ENCODE measurements at places on chromosomes 3 and 15.

- no peak for DNase-seq
Measured at GRCh38 chr3:36411587-36411986, 31.3 kb downstream of the STAC start.

GRCh38 chr3:8911781-8912180 is 51.5 kb downstream of the RAD18 start:
- no peak for DNase-seq

DNA sequence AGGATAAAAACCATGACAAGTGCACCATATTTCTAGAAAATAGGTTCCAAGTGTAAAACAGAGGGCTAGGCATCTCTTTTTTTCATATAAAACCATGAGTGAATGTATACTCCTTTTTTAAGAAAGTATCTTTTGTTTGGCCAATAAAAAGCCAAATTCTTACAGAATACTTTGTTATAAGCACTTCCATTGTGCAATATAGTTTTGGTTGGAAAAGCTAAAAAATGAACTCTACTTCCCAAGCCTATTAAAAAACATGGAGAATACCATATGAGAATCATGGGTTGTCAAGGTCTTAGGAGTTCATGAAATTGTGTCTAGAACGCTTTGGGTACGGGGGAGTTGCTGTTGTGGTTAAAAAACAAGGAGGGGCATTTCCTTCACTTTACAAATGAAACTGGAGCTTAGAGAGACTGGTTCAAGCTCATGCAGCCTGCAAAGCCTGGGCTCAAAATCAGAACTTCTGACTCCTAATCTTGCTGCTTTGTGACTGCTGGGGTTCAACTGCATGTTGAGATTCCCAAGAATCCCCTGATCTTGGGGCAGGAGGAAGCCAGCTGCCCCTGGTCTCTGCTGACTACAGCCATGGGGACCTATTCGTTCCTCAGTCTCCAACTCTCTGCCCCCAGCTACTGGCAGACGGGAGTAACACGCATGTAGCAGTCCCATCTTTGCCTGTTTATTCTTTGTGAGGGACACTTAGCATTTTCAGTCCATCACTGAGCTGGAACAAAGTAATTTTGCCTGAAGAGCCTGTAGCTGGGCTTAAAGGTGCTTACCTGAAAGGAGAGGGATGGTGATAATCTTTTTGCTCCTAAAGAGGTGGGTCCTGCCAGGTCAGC is 229.1 kb downstream of the CHST2 start:
- no peak for DNase-seq

DNA sequence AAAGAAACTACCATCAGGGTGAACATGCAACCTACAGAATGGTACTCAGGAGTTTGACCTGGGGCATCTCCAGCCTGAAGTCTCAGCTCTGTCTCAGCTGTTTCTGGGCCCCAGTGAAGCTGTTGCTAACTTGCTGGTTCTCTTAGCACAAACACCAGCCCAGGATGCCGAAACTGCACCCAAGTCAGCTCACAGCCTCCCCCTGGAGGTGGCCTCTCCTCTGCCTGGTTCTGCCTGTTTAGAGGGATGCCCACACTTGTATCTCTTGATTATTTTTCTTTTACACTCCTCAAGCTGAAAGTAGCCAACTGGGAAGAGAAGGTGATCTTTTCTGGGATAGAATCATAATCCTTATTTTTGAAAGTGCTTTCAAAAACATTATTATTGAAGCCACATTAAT is 289.0 kb upstream of the RASGRP1 start:
- DNase-seq, result no peak

- DNase-seq, result peak; percentile 66
Measured at GRCh38 chr3:58683466-58683865, 16.9 kb upstream of the FAM3D start.

GRCh38 chr15:49154359-49154758 is 1.0 kb downstream of the COPS2 start:
- DNase-seq, result no peak

GRCh38 chr3:66473181-66473580 is 27.6 kb downstream of the LRIG1 start:
- DNase-seq, result peak; percentile 55

GRCh38 chr3:42403737-42404136 is 6.7 kb downstream of the LYZL4 start:
- no peak for DNase-seq

- DNase-seq, result peak; percentile 12
Measured at GRCh38 chr15:69074843-69075224, 60.3 kb downstream of the NOX5 start.

GRCh38 chr3:156808025-156808424 is 18.1 kb upstream of the LEKR1 start:
- DNase-seq, result no peak

DNA sequence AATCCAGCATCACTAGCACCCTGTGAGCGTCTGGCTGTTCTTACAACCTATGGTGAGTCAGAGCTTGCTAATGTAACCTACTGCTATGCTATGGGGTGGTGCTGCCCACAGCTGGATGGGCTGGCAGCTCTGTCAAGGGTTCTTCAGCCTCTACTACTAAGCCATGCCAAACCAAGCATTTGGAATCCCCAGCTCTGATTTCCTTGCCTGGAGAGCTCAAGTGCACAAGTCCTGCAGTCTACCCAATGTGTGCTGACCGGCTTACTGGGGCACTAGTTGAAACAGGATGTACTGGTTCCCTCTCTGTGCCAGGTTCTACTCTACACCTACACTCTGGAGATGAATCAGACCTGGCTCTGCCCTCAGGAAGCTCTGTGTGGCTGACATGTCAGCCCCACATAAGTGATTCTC is 4.2 kb downstream of the TEX264 start:
- DNase-seq, result peak; percentile 59

DNA sequence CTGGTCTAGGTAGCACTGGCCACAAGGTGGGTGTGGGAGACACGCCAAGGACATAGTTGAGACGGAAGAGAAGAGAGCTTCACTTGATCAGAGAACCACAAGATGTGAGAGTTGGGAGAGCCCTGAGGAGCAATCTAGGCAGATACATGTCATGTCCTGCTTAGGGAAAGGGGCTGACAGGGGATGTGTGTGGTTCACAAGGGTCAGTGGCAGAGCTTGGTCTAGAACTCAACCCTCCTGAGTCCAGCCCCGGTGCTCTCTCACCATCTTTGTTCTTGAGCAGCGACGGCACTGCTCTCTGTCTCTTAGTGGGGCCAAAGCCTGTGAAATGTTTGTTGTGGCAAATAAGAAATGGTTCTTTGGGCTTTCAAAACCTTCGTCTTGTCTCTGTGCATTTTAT is 243.5 kb upstream of the ROPN1 start:
- DNase-seq, result no peak

- DNase-seq, result no peak
Measured at GRCh38 chr15:101478701-101479341, 10.7 kb downstream of the PCSK6 start.

GRCh38 chr15:36954486-36954885 is 145.9 kb downstream of the MEIS2 start:
- peak; percentile 41 for DNase-seq

DNA sequence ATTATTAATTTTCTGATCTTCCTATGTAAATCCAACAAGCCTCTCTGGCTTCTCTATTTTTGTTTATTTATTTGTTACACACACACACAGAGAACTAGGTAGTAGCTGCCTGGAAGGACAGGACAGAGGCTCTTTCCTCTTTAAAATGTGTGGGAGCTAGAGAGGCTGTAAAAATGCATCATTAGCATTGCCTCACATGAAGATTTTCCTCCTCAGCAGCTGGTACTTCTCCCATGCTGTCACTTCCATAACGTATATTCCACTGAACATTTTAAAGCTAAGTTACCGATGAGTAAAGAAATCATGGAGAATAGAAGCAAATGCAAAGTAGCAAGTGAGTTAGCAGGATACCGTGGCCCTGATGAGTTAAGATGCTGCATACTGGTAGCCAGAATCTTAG is 63.9 kb downstream of the IMPG2 start:
- DNase-seq, result no peak

DNA sequence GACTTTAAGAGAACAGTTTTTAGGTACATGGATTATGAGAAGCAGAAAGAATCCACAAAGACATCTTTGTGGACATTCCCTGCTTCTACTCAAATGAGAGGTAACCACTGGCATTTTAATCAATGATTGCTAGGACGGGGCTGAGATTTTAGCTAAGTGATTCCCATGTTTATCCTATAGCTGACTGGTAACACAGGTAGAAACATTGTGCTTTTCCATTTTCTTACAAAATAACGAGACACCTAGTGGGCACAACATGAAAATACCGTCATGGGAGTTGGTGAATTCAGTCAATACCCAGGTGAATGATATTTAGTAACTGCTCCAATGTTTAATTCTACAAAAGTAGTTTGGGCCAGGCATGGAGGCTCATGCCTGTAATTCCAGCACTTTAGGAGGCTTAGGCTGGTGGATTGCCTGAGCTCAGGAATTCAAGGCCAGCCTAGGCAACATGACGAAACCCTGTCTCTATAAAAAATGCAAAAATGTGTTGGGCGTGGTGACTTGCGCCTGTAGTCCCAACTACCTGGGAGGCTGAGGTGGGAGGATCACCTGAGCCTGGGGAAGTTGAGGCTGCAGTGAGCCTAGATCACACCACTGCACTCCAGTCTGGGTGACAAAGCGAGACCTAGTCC is 37.2 kb upstream of the DENND4A start:
- peak; percentile 33 for DNase-seq

GRCh38 chr3:69085168-69085832 is 563 bp downstream of the ARL6IP5 start:
- DNase-seq, result no peak

- DNase-seq, result no peak
Measured at GRCh38 chr3:119359476-119360326, 65.5 kb downstream of the ARHGAP31 start.

DNA sequence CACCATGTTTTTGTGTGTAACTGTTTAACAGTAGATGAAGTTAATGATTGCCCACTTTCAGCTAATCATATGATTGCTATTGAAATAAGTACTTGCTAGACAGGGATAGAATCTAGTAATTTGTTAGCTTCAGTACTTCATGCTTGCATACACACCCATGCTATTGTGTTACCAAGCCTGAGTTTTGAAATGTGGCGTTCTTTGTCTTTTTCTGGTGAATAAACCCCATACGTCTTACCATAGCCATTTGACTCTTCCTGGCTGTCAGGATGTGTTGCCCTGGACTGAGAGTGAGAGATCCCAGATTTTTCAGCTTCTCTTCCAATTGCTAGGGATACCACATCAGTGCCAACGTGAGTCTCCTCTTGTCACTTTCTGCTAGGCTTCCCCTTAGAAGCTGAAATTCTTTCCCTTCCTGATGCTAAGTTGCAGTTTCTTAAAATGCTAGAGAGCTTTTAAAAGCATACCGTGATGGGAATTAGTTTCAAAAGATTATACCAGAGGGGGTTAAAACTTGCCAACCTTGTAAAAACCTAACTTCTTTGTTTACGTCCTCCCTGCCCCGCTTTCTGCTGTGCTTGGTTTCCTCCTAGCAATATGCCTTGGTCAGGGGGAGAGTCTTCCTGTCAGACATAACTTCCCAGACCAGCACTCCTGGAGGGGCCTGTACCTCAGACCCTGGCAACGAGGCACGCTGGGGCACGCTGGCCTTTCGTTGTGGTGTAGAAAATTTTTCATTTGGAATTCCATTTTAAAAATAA is 62.9 kb upstream of the ULK4 start:
- DNase-seq, result peak; percentile 42

DNA sequence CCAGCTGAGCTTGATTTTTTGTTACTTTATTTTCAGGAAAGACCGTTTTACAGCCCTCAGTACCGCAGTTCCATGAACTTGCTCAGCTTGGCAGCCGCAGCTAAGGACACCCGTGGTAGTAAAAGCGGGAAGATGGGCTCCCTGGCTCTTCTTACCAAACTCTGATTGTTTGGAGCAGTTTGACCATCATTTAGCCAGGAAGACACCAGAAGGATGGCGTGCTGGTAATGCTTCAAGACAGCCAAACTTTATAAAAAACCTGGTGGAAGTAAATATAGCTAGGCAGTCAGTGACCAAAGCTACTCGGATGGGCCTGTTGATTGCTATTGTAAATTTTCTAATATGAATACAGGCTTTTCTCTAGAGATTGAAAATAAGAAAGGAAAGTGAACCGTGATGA is 28.9 kb downstream of the POLR2M start:
- no peak for DNase-seq

DNA sequence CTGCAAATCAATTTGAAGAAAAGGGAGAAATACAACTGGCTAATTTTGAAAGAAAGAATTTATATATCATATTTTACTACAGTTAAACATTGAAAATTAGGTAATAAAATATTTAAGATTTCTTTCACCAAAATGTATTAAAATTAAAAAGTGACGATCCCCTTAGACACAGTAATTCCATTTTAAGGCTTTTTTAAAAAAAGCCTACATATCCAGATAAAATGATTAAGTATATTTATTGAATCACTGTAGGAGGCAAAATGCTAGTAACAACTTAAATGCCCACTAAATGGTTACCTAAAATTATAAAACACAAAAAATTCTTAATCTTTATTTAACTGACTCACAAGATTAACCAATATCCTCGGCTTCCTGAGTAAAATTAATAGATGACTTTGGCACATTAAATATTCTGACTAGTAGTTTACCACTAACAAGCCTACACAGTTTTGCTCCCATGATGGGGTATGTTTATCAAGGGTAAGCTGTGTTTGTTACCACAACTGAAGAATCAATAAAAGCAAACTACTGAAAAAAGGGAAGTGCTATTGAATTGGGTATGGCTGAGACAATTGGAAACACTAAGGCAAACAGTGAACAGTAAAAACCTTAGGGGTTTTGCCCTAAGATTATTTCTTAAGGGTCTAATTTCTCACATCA is 28.4 kb downstream of the ANKRD28 start:
- DNase-seq, result peak; percentile 35

DNA sequence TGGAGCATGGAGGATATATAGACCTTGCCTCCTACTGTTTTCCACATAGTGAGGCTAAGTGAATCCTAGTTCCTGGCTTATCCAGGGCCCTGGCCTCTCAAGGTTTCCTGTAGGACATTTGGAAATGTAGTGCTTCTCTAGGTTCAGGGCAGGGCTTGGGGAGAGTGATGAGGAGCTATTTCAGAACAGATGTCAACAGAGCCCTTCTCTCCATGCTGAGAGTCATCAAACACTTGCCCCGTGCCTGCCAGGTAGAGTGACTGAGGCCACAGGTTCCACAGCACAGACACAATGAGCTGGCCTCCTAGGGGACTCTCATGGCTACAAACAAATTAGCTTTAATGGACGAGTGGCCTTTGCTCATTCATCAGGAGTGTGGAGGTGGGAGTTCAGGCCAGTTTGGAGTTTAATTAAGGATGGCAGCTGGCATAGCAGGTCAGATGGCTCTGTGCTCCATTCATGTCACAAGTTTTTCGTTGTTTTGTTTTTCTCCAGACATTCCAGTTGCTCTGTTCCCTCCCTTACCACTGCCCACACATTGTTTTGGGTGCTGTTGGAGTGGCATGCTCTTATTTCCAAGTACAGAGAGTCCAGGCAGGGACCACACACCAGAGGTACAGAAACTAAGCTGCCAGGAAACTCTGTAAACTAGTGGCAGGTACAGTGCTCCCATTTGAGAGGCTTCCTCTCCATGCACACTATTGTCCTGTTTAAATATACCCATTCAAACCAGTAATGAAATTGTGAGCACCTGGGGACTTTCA is 189.8 kb downstream of the RYR3 start:
- no peak for DNase-seq

DNA sequence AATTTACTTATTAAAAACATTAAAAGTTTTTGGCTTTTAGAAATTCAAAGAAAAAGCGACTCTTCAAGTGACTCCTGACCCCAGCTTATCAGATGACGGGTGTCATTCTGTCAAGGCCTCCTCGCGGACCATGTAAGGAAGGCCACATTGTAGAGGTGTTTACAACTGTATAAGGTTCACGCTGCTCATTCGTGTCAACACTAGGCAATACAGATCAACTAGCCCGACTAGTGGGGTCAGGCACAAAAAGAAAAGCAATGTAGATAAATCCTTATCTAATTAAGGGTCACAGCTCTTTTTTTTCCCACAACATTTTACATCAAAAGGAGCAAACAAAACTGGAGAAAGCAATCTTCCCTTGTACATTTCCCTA is 207.5 kb upstream of the NR2F2 start:
- no peak for DNase-seq

Measured in astrocyte of the spinal cord (primary cell).